ENCODE measurements at places on chromosomes 12 and 14.

GRCh38 chr12:131281016-131281415 is 327.3 kb downstream of the ADGRD1 start:
- no peak for DNase-seq

GRCh38 chr12:14930299-14930698 is 8.0 kb downstream of the ERP27 start:
- no peak for DNase-seq

DNA sequence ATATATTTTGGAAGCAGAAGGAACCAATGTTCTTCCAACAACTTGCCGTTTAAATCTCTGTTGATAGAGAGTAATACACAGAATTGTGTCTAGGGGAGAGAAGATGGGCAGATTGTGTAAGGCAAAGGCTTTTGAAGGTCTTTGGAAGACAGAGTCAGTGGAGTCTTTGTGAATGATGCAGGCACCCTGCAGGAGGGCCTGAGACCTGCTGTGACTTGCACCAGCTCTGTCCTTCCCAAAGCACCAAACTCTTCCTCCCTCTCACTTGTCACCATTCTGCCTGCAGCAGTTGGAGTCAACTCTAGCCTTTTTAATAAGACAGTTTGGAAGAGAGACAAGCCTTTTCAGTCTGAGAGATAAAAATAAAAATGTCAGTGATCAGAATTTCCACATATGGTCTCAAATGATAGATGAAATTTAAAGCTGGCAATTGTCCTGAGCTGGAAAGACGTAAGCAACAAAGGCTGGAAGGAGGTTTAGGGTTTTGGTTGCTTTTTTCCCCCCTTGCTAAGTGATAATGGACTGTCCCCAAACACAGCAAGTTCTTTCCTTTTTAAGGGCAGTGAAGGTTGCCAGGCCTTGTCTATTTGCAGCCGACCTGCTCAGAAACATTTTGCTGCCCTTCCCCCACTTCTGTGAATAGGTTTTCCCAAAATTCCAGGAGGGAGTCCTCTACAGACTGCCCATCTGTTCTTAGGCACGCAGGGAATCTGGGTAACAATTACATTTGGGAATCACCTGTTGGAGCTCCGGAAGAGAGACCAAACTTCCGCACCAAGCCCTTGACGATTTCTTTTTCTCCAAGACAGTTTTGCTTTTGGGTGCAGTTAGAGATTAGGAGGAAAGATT is 103.0 kb upstream of the NTF3 start:
- DNase-seq, result no peak

DNA sequence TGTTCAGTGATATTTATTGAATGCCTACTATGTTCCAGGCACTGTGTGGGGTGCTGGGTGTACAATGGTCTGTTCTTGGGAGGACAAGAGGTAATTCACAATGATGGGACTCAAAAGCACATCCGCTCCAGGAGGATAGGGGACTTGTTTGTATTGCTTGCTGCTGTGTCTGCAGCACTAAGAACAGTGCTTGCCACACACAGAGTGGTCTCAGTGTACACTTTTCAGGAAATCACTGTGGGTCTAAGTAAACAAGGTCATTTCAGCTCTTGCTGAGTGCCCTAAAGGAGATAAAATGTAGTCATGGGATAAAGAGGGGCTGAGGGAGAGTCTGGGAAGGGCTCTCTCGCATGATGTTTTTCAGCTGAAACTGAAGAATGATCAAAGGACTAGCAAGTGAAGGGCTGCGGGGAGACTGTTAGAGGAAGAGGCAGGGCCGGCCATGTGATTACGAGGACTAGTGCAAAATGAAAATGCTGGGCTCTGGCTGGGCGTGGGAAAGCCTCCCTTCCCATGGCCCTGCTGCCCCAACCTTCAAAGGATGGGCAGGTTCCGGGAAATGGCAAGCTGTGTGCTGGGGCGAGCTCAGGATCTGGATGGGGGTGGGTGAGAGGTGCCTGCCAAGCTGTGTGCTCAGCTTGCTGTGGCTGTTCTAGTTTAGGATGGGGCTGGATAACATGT is 39.1 kb downstream of the ADCK1 start:
- DNase-seq, result no peak

DNA sequence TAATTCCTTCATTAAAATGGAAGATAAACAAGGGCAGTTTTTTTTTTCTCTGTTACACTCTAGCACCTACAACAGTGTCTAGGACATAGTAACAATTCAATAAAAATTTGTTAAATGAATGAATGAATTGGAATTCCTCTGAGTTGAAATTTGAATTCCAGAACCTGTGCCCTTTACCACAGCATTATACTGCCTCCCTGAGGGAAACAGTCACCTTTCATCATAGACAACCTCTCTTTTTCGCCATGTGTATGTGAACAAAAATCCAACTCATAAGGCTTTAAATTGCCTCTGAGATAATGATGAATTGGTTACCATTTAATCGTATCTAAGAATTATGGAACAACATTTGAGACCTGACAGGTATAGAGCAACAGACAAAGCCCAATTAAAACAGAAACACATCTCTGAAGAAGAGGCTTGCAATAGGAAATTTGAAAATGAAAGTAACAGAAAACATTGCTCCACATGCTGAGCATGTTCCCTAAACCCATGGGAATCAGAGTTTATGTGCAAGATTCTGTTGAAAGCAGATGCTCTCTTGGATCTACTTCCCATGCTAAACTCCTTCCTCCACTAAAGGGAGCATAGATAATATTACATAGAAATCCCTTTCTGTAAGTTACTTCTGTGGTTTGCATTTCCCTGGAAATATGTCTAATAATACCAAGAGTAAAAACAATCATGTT is 657.8 kb downstream of the GALC start:
- no peak for DNase-seq

DNA sequence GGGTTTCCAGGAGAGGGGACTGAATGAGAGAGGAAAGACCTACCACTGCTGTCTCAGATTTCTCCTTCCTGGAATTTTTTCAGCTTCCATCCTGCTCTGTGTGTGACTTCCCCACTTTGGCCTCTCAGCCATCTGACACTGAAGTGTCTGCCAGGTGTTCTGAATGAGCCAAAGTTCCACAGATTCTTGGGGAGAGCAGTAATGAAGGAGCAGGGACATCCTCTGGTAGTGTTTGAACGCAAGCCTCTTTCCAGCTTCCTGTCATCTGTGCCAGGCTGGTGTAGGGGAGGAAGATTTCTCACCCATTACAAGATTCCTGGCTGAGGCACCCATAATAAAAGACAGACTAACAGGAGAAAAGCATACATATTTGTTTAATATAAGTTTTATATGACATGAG is 141.7 kb upstream of the NRXN3 start:
- no peak for DNase-seq

DNA sequence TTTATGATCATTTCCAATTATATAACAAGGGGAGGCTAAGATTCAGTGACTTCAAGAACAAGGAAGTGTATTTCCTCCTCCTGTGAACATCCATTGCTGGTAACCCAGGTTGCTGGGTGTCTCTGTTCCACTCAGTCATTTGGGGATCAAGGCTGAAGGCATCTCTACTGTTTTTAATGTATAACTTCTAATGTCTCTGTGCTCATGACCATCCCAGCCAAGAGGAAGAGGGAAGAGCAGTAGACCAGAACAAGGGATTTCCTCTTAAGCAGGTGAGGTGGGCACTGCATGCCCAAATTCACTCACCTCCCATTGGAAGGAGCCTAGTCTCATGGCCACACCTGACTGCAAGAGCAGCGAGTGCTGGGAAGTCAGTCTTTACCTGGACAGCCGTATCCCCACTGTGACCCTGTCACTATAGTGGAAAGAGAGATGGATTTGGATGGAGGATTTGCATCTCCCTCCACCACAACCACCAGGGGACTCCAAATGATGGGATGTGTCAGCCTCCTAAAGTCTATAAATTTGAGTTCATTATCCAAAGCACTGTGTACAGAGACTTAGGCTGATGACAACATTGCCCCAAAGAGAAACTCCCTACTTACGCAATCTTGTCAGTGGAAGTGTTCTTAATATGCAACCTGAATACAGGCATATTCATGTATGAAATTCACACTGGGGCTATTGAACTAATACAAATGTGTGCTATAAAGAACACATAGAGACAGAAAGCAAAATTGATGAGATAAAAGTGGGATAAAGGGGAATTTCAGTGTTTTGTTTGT is 368.7 kb downstream of the TMEM132D start:
- no peak for DNase-seq

DNA sequence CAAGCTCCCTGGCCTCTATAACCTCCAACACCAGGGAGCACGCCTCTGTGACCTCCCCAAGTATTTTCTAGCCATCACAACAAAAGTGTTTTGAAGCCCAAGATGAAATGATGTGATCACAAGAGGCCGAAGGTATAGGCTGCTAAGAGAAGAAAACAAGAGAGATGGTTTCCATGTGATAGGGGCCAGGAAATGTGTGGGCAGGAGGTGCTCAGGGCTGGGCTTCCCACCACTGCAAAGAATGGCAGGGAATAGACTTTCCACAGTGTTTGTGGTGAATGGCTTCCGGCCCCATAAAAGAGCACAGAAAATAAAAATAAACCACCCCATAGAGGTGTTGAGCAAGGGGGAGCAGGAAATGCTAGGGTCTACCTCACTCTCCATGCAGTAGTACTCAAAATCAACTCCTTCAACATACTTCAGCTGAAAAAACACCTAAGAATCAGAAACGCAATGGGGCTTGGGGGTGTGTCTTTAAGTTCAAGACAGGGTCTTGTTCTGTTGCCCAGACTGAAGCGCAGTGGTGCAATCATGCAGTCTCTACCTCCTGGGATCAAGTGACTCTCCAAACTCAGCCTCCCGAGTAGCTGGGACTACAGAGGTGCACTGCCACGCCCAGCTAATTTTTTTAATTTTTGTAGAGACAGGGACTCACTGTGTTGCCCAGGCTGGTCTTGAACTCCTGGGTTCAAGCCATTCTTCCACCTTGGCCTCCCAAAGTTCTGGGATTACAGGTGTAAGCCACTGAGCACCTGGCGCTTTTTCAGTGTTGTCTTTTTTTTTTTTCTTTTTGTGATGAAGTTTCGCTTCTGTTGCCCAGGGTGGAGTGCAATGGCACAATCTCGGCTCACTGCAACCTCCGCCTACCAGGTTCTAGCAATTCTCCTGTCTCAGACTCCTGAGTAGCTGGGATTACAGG is 27.1 kb downstream of the DAD1 start:
- DNase-seq, result peak; percentile 95

DNA sequence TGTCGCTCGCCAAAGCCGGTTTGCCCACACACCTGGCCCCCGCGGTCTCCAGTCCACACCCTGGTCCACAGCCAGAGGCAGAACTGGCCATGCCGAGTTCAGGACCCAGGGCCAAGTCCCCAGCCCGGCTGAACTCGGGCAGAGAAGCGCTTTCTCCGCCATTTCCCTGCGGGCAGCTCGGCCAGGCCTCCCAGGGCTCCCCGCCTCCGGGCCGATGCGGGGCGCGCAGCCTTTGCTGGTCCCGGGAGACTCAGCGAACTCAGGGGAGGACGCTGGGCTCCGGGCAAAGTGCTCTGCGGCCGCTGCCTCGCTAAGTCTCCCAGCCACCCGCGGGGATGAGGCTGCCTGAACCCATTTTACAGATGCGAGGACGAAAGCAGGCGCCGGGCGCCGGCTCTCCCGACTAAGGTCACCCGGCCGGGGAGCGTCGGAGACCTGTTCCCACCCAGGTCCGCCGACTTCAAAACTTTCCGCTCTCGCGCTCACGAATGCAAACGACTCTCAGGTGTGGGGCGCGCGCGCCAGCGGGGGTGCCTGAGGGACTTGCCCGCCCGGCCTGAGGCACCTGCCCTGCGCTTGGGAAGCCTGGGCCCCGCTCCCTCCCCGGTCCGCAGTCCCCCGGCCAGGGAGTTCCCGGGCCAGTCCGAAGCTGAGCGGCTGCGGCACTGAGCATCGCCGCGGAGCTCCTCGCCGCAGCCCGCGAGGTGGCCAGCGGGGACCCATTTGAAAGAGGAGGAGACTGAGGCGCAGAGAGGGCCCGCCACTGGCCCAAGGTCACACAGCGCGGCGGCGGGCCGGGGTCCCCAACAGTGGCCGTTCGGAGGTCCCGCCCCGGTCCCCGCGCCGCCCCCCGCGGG is 627 bp downstream of the TESC start:
- peak; percentile 19 for DNase-seq

GRCh38 chr14:77241955-77242354 is 29.1 kb downstream of the NGB start:
- no peak for DNase-seq

GRCh38 chr12:131818821-131819585 is 9.2 kb upstream of the MMP17 start:
- DNase-seq, result no peak

DNA sequence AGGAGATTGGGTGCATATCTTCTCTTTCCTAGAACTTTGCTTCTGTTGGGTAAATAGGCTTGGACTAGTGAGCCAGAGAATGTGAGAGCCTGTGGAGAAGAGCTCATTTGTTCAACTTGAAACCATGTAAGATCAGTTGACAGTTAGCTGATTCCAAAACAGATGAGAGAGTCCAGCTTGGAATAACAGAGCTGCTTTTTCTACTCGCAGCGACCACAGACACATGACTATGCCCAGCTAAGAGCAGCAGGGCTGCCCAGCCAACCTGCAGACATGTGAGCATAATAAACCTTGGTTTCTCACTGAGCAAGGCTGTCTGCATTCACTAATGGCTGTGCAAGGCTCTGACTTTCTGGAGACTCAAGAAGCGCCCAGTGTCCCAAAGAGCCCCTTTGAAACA is 209.2 kb downstream of the C12orf75 start:
- no peak for DNase-seq

GRCh38 chr12:11884116-11884515 is 186.6 kb upstream of the BCL2L14 start:
- no peak for DNase-seq

- DNase-seq, result no peak
Measured at GRCh38 chr14:92599811-92600210, 86.2 kb downstream of the RIN3 start.

DNA sequence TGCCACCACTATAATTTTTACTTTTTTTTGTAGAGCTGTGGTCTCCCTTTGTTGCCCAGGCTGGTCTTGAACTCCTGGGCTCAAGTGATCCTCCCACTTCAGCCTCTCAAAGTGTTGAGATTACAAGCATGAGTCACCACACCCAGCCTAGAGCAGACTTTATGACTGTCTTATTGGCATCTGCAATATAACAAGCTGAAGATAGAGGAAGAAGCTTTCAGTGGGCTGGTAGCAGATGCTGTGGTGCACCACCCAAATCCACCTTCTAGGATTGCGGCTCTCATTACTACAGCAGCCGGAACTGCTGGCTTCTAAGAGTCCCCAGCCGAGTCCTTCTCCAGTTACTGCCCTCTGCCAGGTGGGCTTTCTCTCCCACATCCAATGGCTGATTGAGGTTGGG is 7.6 kb upstream of the STK38L start:
- DNase-seq, result no peak

GRCh38 chr12:101803978-101804377 is 26.8 kb downstream of the GNPTAB start:
- DNase-seq, result no peak

DNA sequence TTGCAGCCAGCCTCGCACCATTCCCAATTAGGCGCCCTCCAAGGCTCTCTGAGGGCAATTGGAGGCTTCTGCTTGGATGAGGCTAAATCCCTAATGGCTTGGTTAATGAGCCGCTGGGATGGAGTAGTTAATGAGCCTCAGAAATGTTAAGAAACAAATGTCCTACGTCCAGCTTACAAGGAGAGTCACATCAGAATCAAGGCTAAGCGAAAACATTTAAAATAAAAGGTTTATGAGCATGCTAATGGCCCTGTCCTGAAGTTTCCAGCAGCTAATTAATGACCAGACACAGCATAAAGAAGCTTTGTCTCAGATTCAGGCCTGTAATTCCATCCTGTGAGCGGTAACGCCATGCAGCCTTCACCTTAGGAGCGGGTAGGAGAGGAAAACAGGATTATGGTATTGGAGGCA is 200.7 kb upstream of the BCL2L14 start:
- no peak for DNase-seq

Measured in T-helper 2 cell (primary cell).